NCI-H748 treated with DMSO at 0.1 percent for 48 hours (cell line): ENCODE measurements at places on chromosomes 7 and 10.

DNA sequence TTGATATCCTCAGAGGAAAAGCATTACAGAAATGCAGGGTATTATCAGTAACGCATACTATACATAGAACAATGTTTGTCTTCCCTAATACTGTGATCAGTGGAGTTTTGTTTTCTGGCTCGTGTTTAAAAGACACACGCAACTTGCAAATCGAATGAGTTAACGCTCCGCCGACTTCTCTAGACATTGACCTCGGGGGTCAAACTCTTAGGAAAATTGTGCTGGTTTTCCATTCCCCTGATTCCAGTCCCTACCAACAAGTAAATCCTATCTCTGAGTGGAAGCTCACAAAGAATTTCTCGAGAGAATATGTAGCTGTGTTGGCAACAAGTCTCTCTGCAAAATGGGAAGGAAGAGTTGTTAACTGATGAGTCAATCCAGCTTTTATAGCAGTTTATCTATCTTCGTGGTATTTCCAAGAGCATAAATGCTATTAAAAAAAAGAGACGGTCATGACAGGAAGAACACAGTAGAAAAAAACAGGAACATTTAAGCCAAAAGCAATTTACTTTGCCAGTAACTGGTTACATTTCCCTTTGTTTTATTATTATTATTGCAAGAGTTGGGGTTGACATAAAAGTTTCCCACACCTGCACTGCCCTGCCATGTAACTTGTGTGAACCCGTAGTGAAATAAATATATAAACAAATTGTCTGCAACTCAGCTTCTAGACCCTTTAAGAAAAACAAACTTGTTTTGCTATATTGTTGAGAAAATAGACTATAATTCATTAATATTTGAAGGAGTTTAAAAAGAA is 144.4 kb downstream of the ARID5B start:
- DNase-seq: no peak

GRCh38 chr10:48531486-48531885 is 73.4 kb downstream of the ARHGAP22 start:
- no peak for DNase-seq

DNA sequence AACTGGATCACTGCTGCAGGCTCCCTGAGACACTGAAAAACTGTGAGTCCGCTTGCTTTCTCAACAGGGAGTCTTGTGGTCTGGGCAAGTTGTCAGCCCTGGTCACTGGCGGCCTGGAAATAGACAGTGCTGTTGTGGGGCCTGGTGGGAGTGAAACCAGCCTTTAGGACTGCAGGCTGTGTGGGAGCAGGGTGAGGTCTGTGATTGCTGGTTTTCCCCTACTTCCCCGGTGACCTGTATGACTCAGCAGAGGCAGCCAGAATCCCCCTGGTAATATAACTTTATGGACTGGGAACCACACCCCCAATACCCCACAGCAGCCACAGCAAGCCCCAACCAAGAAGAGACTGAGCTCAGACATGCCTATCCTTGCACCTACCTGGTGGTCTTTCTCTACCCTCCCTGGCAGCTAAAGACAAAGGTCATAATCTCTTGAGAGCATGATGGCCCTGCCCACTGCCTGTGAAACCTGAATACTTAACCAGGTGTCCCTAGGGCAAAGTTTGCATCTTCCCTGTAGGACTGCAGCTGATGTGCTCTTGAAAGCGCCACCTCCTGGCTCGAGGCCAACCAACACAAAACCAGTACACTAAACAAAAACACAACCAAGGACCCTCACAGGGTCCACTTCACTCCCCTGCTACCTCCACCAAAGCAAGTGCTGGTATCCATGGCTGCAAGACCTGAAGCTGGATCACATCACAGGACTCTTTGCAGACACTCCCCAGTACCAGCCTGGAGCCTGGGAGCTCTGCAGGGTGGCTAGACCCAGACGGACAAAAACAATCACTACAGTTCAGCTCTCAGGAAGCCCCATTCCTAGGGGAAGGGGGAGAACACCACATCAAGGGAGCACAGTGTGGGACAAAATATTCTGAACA is 7.2 kb upstream of the ADAM22 start:
- peak; percentile 49 for DNase-seq

- peak; percentile 82 for DNase-seq
Measured at GRCh38 chr7:22549667-22550513, 49.9 kb upstream of the STEAP1B start.

GRCh38 chr7:133290676-133291333 is 37.9 kb downstream of the EXOC4 start:
- no peak for DNase-seq

DNA sequence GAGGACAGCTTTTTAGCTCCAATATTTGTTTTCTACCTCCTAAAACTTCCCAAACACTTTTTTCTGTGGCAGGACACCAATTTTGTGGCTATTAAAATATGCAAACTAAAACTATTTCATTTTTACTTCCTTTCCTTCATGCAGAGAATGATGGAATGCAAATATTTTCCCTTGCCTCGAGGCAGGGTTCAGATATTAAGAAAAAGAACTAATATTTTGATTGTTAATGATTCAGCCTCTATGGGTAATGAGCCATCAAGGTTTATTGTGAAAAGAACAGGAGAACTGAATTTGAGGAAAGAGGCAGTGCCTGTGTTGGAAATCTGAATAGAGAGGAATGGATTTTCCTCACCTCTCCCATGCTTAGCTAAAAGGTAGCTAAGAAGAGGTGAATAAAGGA is 43.1 kb upstream of the CASD1 start:
- no peak for DNase-seq

DNA sequence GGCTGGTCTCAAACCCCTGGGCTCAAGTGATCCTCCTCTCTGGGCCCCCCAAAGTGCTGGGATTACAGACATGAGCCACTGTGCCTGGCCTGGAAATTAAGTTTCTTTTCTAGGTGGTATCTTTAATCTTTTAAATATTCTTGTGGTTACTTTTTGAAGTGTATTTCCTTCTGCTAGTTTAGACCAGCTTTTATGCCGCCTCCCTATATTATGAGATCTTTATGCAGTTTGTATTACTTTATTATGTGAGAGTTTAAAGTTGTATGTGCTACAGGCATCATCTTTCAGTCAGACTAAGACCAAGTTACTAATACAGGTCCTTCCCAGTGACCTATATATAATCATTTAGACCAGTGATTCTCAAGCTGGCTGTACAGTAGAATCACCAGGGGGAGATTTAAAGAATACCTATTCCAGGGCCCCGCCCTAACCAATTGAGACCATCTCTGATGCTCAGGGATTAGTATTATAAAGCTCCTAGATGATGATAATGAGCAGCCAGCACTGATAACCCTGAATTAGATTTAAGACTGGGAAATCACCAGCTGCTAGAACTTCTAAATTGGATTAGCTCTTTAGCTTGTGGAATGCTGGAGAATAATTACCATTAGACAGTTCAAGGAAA is 11.3 kb downstream of the INPP5F start:
- no peak for DNase-seq

- no peak for DNase-seq
Measured at GRCh38 chr10:76456197-76456596, 1024.8 kb downstream of the LRMDA start.

GRCh38 chr7:50775836-50776235 is 6.9 kb downstream of the GRB10 start:
- no peak for DNase-seq

GRCh38 chr7:157526913-157527634 is 190.3 kb downstream of the DNAJB6 start:
- peak; percentile 11 for DNase-seq

DNA sequence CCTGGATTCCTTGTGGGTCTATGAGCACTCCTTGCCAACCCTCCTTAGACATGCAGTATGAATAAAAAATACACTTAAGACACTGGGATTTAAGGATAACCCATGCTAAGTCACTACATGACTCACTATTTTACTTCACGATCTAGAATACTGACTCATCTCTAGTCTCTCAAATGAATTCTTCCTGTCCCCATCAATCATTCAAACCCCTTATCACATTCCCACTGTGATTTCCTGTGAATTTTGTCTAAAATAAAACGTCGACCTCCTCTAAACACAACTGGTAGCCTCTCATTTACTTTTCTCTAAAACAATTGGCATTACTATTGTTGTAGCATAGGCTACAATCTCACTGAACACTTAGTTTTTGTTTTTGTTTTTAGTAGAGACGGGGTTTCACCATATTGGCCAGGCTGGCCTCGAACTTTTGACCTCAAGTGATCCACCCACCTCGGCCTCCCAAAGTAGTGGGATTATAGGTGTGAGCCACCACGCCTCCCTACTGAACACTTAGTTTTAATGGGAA is 3.9 kb upstream of the IQUB start:
- DNase-seq: no peak

DNA sequence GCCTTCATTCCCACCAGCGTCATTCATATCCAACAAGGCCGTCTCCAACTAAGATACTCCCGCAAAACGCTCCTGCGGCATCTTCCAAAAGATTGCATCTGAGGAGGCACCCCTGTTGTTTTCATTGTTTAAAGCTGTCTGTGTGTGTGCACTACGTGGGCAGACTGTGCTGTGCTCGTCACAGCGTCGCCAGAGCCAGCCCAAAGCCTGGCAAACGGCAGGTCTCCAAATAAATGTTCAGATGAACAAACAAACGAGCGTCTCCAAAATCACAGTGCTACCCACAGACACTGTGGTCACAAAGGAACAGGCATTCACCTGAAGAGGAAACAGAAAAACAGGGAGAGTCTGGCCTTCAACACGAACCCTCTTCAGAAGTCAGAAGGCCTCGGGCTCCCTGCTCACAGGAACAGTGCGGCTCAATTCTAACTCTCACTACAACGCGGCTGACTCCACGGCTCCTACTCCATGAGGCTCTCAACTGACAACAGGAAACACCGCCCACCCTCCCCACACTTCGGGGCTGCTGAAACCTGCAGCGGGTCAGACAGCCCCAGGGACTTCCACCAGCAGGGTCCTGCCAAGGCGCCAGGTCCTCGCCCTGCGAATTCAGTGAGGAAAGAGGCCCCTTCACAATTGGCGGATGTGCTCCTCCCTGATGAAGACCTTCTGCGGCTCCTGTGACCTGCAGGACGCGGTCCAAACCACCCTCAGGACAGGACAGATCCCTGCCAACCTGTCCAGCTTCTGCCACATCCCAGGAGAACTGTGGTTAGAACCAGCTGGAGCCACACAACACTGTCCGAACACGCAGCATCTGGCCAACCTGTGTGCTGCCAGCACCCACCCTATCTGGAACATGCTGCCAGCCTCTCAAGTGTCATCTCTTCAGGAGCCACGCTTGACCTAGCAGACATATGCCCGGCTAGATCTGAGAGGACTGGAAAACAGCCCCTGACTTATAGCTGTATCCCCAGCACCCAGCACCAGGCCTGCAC is 36.1 kb downstream of the MAD1L1 start:
- DNase-seq: no peak

- DNase-seq: no peak
Measured at GRCh38 chr10:4786043-4786839, 39.8 kb upstream of the AKR1E2 start.

- no peak for DNase-seq
Measured at GRCh38 chr10:46225597-46225996, 61.2 kb upstream of the ANTXRL start.

DNA sequence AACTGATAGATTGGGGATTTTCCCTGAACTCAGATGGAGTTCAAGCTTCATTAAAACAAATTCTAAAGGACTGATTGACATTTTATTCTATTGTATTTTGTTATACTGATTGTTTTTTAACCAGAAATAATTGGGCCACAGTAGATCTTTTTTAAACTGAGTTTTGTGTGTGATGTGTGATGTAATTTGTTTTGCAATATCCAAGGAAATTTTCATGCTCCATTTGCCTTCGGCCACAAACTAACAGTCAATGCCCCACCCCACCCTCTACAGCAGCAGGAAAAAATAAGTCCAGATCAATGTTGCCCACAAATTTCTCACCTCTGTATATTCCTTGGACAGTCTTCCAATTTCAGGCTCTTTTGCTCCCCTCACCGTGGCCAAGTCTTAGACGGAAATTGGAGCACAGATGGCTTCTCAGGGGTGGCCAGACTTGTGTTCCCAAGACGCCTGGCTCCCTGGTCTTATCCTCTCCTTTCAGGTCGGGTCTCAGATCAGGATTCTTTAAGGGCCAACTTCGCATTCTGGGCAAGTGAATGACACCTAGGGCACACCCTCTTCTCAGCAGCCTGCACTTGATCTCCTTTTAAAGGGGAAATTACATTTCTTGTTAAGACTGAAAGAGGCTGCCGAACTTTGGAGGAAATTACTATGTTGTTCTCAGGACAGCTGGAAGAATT is at the start of gene SVOPL:
Gene SVOPL, minus strand, starts transcription at position 506 of the 680 bp plus-strand sequence. CDS start 22,317 bp downstream, outside the sequence.
- no peak for DNase-seq

DNA sequence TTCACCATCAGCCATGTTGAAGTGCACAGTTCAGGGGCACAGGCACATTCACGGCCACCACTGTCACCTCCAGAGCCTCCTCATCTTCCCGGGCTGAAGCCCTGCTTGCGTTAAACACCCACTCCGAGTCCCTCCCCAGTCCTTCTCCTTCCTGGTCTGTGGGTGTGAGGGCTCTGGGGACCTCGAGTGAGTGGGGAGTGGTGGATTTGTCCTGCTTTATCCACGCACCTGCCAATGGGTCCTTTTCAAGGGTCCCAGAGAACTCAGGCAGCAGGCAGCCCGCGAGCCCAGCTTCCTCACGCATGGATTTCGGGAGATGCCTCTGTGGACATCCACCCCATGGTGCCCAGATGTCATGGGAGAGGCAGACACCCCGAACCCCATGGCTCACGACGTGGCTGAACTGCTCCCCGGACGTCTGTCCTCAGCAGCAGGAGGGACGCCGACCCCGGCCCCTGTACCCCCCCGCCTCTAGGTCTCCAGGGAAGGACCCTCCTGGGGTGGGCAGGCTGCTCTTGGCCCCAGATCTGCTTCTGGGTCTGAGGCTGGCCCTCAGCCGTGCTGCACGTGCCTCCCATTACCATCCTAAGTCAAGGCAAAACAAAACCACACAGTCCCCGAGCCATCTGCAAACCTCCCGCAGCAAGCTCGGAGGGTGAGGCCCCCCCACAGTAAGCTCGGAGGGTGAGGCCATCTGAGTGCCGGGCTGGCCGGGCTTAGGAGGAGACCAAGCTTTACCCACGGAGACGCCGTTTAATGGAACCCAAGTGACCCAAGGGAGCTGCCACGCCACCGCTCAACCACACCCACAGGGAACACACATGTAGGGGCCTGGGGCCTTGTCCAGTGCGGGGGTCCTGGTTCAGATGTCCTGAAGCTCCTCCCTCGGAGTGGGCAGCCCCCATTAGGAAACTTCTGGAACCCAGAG is 9.0 kb downstream of the CYP2W1 start:
- DNase-seq: no peak

GRCh38 chr7:115094163-115094562 is 172.3 kb downstream of the MDFIC start:
- DNase-seq: no peak

DNA sequence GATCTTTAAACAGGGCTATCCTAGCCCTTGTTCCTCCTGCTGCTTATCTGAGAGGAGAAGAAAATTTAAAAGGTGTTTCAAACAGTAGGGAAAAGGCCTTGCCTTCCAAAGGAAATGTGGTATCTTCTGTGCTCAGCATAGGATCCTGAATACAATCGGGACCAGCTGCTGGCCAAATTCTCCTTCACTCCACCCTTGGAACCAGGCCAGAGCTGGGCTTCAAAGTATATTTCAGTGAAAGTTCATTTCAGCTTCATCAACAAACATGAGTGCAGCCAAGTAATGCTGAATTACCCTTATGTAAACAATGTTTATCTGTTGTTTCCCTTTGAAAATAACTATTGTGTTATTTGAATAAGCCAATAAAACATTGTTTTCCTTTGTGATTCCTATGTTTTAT is 146.5 kb upstream of the MEOX2 start:
- DNase-seq: peak; percentile 58
